ENCODE measurements at places on chromosomes 12 and 14. TPM values are rescaled to one million over a fixed set of nuclear protein-coding genes. Genes with fewer than 3 reads are reported as not detected.

Gene MYL2
- total RNA-seq, result not detected

Gene NTN4
- 74.1 TPM for total RNA-seq

Gene SCYL2
- 74.1 TPM for total RNA-seq

Gene SLC17A8
- total RNA-seq, result not detected

Gene NDUFB1
- total RNA-seq, result 204 TPM

Gene CLEC9A
- not detected for total RNA-seq

Gene CLBA1
- 44.0 TPM for total RNA-seq

Gene COX14
- total RNA-seq, result 22.0 TPM

Gene OTOGL
- 0.22 TPM for total RNA-seq

Gene COX8C
- total RNA-seq, result not detected

Gene CCDC197
- not detected for total RNA-seq

Gene TSPAN19
- total RNA-seq, result 25.2 TPM

Gene TAS2R19
- total RNA-seq, result 1.2 TPM

Gene SYNJ2BP
- total RNA-seq, result 29.7 TPM

Gene GPD1
- 48.7 TPM for total RNA-seq
